Left cardiac atrium (tissue), 4 donors: ENCODE measurements at places on chromosomes 2 and 18. TPM values are rescaled to one million over a fixed set of nuclear protein-coding genes. Genes with fewer than 3 reads are reported as not detected.

GRCh38 chr2:112542984-112543661 is 858 bp downstream of the POLR1B start:
- DNase-seq = no peak

DNA sequence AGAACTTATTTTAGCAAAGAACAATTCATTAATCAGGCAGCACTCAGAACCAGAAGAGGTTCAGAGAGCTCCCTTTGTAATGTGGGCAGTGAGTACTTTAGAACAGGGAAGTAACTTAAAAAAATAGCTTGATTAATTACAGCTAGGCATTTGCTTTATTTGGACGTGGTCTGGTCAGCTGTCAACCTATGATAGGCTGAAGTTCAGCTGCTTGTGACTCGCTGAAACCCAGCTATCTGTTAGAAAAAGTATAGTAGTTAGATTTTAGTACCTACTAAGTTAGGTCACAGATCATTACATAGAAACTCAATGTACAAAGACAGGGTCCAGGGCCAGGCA is 40.0 kb downstream of the PKDCC start:
- DNase-seq = no peak

DNA sequence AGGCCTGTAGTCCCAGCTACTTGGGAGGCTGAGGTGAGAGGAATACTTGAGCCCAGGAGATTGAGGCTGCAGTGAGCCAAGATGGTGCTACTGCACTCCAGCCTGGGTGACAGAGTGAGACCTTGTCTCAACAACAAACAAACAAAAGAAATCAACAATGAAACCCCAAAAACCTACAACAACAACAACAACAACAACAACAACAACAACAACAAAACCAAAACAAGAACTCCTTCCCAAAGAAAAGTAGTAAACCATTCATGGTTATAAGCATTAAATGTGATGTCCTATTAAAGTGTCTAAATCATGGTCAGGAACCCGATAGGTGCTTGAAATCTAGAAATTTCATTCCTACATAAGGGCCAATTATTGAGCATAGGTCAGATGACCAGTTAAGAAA is 13.5 kb upstream of the IL1R1 start:
- DNase-seq = no peak

Gene RAX
- not detected for total RNA-seq

DNA sequence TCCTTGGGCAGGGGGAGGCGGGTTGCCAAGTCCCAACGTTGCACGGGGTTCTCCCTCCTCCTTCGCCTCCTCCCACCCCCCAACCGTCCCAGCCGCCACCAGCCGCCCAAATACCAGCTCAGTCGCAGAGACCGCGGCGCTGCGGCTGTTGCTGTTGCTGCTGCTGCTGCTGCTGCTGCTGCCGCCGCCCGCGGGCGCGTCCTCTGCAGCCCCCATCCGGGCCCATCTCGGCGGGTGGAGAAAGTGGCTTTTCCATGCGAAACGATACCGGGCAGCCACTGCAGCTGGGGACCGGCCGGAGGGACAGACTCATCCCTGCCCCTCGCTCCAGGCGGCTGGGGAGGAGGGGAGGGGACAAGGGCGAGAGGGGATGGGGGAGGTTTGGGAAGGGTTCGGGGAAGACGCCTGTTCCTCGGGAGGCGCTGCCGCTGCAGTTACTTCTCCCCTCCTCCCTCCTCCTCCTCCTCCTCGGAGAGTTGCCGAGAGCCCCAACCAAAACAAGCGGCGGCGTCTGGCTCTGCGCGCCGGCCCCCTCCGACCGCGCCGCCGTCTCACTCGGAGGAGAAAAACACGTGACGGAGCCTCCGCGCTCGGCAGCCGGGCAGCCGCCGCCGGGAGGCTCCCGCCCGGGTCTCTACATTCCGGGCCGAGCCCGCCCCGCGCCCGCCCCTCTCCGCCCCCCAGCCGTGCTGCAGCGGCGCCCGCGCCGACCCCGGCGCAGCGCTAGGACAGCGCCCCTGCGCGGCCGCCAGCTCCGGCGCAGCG is at the start of gene IRS1:
Gene IRS1, minus strand, starts transcription at position 610 of the 765 bp plus-strand sequence. CDS start 1,082 bp downstream, outside the sequence.
- peak; percentile 78 for DNase-seq

Gene AMMECR1L
- 8.0 TPM for total RNA-seq

Gene GAREM1
- 12.7 TPM for total RNA-seq

DNA sequence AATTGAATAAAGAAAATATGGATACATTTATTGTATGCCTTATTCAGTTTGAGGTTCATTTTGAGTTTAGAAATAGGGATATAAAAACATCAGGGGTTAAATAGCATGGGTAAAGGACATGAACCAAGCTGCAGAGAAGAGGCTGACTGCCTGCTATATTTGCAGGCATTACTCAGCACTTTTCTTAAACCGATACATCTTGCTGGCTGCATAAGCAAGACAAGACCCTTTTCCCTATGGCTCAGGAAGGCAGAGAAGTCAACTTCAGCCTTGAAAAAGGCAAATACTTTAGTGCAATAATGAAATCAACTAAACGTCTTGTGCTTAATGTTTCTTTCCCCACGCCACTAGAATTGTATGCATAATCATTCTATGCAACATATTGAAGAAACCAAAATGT is 36.4 kb downstream of the SCN1A start:
- DNase-seq = no peak

GRCh38 chr2:223464071-223464470 is 138.1 kb downstream of the SCG2 start:
- DNase-seq = no peak

GRCh38 chr18:59264121-59264571 is 9.1 kb downstream of the RAX start:
- no peak for DNase-seq

GRCh38 chr18:75350512-75350839 is 77.0 kb downstream of the SMIM21 start:
- DNase-seq = no peak

- no peak for DNase-seq
Measured at GRCh38 chr18:8673256-8674209, 31.8 kb upstream of the MTCL1 start.
